ENCODE measurements at places on chromosomes 6 and 20.
A peak's percentile ranks its signal among the peaks of the same experiment; 100 is the strongest.

DNA sequence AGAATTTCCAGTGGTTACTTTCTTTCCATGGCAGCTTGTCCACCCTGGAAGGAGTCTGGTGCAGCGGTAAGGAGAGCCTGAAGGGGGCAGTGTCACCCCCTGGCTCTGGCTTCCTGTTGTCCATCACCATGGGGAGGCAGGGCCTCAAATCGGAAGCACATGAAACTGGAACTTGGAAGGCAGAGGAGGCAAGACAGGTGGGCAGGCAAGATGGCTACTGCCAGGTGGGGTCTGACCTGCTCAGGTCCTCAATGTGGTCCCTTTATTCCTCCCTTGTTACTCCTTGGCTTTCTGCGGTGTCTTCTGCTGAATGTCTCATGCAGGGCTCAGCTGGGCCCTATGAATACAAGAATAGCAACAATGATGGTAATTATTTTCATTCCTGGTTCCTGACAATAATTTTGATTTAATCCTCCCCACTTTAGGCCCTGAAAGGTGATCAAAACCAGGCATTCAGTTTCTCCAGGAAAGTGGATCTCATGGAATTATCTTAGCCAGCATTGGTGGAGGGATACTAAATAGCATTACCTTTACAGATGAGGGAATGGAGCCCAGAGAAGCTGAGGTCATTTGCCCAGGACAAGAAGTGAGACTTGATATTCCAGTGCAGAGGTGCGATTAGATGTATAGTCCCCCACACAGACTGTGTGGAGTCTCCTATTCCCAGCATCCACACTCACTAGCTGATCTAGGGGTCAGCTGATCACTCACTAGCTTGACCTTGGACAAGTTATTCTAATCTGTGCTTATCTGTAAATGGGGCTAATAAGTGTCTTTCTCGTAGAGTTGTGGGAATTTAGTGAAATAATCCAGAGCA lies 17.6 kb upstream of the SNAI1 start:
- no peak for DNase-seq

GRCh38 chr6:25735261-25735660 lies 19.3 kb upstream of the SLC17A4 start:
- DNase-seq = no peak

GRCh38 chr20:35490736-35491181 lies 35.4 kb downstream of the CEP250 start:
- no peak for DNase-seq

DNA sequence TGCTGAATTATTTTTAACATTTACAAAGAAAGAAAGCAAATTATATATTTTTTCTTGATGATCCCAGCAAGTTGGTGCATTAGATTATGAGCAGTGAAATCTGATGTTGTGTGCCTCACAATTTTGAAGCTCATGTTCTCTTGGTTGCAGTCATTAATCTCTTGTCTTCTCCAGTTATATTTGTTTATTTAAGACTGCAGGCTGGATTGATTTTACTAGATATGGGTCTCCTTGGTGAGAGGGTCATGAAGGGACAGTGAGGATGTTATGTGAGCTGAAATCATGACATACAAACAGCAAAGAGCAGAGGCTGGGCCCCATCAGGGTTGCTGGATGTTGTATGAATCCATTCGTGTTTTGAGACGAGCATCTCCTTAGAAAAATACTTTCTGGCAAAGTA lies 64.2 kb upstream of the AKIRIN2 start:
- DNase-seq = no peak

DNA sequence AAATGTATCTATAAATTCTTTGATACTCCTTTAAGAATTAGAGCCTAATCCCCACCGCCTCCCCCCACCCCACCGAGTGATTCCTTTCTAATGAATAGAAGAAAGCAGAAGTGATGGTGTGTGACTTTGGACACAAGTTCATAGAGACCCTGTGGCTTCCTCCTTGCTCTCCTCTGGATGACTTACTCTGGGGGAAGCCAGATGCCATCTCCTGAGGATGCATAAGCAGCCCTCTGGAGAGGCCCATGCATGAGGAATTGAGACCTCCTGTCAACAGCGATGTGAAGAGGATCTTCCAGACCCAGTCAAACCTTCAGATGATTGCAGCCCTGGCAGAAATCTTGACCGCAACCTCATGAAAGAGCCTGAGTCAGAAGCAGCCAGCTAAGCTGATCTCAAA lies 21.1 kb downstream of the AHCY start:
- DNase-seq = no peak

DNA sequence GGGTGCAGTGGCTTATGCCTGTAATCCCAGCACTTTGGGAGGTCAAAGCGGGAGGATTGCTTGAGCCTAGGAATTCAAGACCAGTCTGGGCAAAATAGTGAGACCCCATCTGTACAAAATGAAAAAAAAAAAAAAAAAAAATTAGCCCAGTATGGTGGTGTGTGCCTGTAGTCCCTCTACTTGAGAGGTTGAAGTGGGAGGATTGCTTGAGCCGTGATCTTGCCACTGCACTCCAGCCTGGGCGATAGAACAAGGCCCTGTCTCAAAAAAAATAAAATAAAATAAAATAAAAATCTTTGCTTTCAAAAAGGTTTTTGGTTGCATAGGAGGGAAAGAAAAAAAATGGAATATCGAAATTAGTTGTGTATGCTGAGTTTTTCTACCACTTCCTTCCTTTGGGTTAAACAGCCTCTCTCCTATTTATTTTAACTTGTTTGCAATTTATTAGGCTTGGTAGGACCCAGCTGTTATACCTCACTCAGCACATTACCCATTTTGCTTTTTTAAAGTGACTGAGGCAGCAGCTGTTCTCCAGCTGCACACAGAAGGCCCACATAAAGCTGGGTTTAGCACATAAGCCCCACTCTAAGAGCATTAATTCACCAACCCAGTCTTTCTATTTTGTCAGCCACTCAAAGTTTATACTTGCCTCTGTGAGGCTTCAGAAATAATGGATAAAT lies 152.3 kb downstream of the ZFAND3 start:
- no peak for DNase-seq

DNA sequence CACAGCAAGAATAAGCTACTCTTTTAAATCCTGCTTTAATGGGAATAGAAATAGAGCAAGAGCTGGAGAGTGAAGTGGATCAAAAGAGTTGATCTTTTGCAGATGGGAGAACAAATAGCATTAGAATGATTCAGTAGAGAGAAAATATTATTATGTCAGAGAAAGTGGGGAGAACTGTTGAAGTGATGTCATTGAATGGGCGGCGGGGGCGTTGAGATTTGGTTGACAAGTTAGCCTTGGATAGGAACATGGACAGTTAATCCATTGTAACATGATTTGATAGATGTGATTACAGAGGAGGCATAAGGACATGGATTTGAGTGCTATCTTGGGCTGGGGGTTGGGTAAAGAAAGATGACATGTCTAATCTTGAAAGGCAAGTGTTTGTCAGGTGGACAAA lies 9.2 kb downstream of the ATAT1 start:
- no peak for DNase-seq

- no peak for DNase-seq
Measured at GRCh38 chr6:14386668-14387067, 269.1 kb downstream of the CD83 start.

GRCh38 chr20:1646975-1647431 lies 10.6 kb downstream of the SIRPG start:
- DNase-seq = no peak

DNA sequence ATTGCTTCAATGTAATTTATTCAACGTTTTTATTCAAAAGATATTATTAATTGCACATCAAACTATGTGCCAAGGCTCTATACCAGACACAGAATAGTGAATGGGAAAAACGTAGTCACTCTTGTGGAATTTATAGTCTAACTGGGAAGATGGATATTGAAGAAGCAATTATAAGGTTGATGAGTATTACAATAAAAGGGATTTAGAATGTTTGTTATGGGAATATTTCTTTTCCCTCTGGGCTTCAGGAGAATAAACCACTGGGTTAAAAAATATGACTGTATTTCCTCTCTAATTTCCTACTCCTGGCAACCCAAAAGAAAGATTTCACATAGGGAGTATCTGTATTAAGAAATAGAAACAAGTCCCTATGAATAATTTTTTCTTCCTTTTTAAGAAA lies 25.1 kb upstream of the UTRN start:
- peak; percentile 70 for DNase-seq

DNA sequence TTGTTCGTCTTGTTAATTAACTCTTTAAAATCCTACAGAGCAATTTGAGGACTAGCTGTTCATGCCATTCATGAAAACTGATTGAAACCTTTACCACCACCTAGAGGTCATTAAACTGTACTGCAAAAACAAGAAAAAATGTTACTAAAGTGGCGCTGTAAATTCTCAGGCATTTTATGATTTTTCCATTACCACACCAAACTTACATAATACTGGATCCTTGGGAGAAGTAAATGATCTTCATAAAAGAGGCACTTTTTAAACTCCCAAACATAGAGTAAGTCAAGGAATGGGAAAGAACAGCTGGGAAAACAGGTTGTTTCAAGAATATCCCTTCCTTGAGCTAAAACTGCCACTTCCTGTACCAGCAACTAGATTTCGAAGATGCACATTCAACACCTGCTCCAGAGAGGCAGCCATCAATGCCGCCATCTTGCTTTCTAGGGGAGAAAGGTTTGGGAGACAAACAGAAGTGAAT lies 54.3 kb downstream of the MYLIP start:
- DNase-seq = peak; percentile 24

Data from fibroblast of skin of left biceps (primary cell).